Right atrium auricular region (tissue), 2 donors: ENCODE measurements at places on chromosomes 2 and 18. TPM values are rescaled to one million over a fixed set of nuclear protein-coding genes. Genes with fewer than 3 reads are reported as not detected.

DNA sequence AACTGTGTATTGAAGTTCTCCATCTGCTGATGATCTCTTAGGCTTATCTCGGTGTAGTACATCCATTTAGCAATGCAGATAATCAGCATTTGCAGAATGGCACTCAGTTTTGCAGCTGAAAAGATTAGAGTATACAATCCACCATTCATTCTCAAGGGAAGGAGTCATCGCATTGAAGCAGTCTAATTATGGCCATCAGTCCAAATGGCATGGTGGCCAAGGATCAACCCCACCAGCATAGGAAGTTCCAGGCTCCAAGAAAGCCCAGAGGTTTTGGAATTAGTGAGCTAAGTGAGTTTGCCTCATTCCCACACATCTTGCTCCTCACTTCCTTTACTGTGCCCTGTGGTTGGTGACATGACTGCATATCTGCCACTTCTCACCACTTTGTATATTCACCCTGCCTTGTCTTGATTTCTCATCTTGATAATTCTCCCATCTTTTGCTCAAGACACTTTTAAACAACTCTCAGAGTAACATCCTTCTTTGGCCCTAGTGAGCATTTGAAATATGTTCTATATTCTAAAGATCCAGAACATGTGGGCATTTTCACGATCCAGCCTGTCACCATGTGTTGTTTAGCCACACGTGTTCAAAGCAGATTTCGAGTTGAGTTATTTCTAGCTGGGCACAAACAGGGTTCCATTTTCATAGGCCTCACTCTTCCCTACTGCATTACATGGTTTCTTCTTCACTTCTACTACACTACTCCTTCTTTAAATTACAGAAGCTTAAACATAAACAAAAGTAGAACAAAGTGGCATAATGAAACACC is 1119.8 kb downstream of the TSN start:
- no peak for DNase-seq
- no peak overlapping the region for H3K4me3 ChIP-seq
- no peaks in the 10 kb centered on the region for H3K4me1 ChIP-seq
- H3K27ac ChIP-seq: no peak overlapping the region
- H3K36me3 ChIP-seq: no peaks in the 10 kb centered on the region

DNA sequence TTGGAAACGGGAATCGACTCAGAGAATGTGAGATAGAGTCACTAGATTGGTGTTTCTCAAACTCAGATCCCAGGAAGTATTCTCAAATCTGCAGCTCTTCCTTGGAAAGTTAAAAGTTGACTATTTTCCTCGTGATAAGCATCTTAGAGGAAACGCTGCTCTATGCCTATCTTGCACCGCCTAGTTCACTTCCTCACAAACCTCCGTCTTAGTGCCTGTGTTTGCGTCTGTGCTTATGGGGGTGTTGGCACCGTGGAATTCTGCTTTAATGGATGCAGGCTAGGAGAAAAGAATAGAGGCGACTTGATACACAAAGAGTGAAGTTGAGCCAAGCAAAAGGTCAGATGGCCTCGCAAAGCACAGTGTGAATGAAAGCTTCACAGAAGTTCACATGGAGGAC is 255.3 kb upstream of the ID2 start:
- no peaks in the 10 kb centered on the region for H3K36me3 ChIP-seq
- no peak overlapping the region for H3K4me3 ChIP-seq
- H3K4me1 ChIP-seq: peaks cover 10% of the 10 kb centered on the region
- no peak overlapping the region for H3K27ac ChIP-seq

GRCh38 chr2:133063775-133064174 is 393.8 kb upstream of the LYPD1 start:
- H3K27ac ChIP-seq: no peak overlapping the region
- no peaks in the 10 kb centered on the region for H3K4me1 ChIP-seq
- H3K4me3 ChIP-seq: no peak overlapping the region

The GTF2A1L gene
- total RNA-seq: 0.96 TPM

GRCh38 chr2:85325466-85325811 is 2.4 kb downstream of the TGOLN2 start:
- DNase-seq: no peak
- peak overlapping the region; percentile 83 for H3K4me3 ChIP-seq
- H3K27me3 ChIP-seq: no peaks in the 10 kb centered on the region
- peaks cover 49% of the 10 kb centered on the region for H3K4me1 ChIP-seq
- H3K27ac ChIP-seq: no peak overlapping the region

- H3K27me3 ChIP-seq: no peaks in the 10 kb centered on the region
- H3K4me1 ChIP-seq: no peaks in the 10 kb centered on the region
- DNase-seq: peak; percentile 55
- H3K4me3 ChIP-seq: no peak overlapping the region
- H3K27ac ChIP-seq: peak overlapping the region; percentile 80
Measured at GRCh38 chr18:13379930-13380690, 161.6 kb downstream of the LDLRAD4 start.

The SERPINB12 gene
- total RNA-seq: not detected

GRCh38 chr2:52886556-52886955 is 881.0 kb upstream of the CHAC2 start:
- H3K27me3 ChIP-seq: no peaks in the 10 kb centered on the region
- H3K4me1 ChIP-seq: no peaks in the 10 kb centered on the region
- H3K4me3 ChIP-seq: no peak overlapping the region
- H3K27ac ChIP-seq: no peak overlapping the region
- no peaks in the 10 kb centered on the region for H3K36me3 ChIP-seq

DNA sequence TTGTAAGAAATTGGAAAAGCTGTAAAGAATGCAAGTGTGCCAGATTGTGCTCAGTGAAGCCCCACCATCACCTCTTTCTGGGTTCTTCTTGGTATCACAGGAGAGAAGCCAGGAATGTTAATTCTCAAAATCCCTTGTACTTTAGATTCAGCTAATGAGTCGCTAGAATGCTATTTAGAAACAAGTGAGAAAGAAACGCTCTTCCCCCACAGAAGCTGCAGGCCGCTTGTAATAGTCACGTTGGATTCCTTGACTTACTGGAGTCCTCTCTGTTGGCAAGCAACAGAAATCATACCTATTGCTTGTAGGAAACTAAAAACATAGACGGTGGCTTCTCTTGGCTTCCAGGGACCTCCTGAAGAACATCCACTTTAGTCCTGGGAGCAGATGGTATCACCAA is 375.6 kb upstream of the LRATD1 start:
- DNase-seq: no peak
- H3K4me3 ChIP-seq: no peak overlapping the region
- no peaks in the 10 kb centered on the region for H3K36me3 ChIP-seq
- no peak overlapping the region for H3K27ac ChIP-seq

DNA sequence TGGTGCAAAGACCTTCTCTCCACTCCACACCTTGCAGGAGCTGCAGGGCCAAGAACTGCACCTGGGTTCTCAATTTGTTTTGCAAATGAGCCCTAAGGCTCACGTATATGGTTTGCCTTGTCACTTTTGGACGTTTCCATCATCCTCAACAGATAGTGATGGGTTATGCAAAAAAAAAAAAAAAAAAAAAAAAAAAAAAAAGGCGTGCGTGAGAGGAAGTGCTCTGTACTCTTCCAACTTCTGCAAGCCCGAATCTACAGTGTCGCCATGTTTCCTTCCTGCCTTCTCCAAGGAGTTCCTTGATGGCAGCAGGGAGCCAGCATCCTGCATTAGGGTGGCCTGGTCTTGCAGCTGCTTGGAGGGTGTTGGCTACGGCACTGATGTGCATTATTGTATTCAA is 4.0 kb upstream of the INHBB start:
- no peak for DNase-seq
- peaks cover 32% of the 10 kb centered on the region for H3K4me1 ChIP-seq
- no peak overlapping the region for H3K27ac ChIP-seq
- no peak overlapping the region for H3K4me3 ChIP-seq
- no peaks in the 10 kb centered on the region for H3K27me3 ChIP-seq

- no peaks in the 10 kb centered on the region for H3K36me3 ChIP-seq
- no peaks in the 10 kb centered on the region for H3K4me1 ChIP-seq
- H3K4me3 ChIP-seq: no peak overlapping the region
- no peak for DNase-seq
- H3K27ac ChIP-seq: no peak overlapping the region
- H3K27me3 ChIP-seq: no peaks in the 10 kb centered on the region
Measured at GRCh38 chr2:106519767-106520166, 32.6 kb downstream of the CD8B2 start.

DNA sequence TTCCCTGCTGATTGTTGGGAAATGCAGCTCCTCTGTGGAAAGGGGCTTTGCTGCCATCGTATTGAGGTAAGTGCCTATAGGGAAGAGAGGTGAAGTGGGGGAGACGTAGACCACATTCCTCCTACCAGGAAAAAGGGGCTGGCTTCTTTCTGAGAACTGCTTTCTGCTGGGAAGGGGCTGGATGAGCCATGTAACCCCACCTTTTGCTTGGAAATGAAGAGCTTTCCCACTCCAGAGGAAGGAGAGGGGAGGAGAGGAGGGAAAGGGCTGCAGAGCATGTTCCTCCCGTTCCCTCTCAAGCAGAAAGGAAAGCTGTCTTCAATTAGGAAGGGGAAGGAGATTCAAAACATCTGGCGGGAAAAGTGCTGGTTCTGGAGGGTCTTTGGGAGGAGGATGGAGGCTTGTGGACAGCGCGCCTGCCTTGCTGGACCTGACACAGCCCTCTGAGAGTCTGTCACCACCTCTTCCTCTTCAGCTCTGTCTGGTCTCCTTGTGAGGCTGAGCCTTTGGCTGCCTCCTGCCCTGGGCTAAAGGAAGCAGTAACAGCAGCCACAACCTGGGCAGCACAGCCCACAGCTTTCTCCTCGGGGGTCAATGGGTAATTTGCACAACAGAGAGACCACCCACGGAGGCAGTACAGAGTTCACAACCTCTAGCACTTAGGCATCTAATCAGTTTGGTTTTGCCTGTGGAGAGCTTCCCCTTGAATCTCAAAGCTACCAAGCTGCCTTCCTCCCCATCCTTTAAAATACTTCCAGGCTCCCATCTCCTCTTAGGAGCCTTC is 410.0 kb upstream of the TNP1 start:
- no peak for DNase-seq
- H3K27ac ChIP-seq: no peak overlapping the region
- H3K27me3 ChIP-seq: no peaks in the 10 kb centered on the region
- no peaks in the 10 kb centered on the region for H3K36me3 ChIP-seq
- no peaks in the 10 kb centered on the region for H3K4me1 ChIP-seq

GRCh38 chr2:201452058-201452921 is 750 bp downstream of the STRADB start:
- H3K4me1 ChIP-seq: no peaks in the 10 kb centered on the region
- peaks cover 6% of the 10 kb centered on the region for H3K36me3 ChIP-seq
- peak overlapping the region; percentile 95 for H3K27ac ChIP-seq
- H3K4me3 ChIP-seq: peak overlapping the region; percentile 82

GRCh38 chr2:23588508-23589201 is 203.7 kb downstream of the KLHL29 start:
- peak overlapping the region; percentile 23 for H3K27ac ChIP-seq
- H3K4me3 ChIP-seq: no peak overlapping the region
- H3K4me1 ChIP-seq: no peaks in the 10 kb centered on the region
- no peaks in the 10 kb centered on the region for H3K36me3 ChIP-seq
- H3K27me3 ChIP-seq: no peaks in the 10 kb centered on the region

DNA sequence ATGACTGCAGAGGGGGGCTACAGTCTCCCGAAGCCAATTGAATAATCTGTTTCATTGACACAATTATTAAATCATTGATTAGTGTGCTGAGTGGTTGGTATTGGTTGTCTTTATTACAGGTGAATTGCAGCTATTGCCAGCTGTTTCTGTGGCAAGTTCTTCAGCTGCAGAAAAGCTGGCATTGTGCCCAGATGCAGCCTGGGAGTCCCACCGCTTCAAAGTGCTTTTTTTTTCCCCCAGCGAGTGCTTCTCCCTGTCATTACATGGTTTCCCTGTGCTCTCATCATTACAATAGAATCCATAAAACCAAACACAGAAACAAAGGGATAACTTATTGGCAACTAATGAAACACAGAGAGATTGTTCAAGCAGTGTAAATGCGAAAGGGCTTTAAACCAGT is 164.7 kb downstream of the GRB14 start:
- H3K27ac ChIP-seq: no peak overlapping the region
- DNase-seq: no peak
- no peaks in the 10 kb centered on the region for H3K4me1 ChIP-seq
- no peaks in the 10 kb centered on the region for H3K36me3 ChIP-seq
- no peaks in the 10 kb centered on the region for H3K27me3 ChIP-seq
- no peak overlapping the region for H3K4me3 ChIP-seq

DNA sequence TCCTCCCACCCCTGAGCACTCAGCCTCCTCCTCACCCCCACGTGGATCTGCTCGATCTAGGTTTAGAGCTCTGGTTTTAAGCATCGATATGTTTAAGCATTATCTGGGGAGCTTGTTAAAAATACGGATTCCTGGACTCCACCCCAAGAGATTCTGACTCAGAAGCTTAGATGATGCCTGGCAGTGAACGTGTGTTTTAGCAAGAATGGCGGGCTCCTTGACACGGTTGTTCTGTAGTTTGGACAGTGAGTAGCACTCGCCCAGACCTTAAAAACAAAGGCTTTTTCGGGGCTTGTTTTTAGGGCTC is 47.3 kb downstream of the LDLRAD4 start:
- no peaks in the 10 kb centered on the region for H3K27me3 ChIP-seq
- no peak overlapping the region for H3K4me3 ChIP-seq
- no peaks in the 10 kb centered on the region for H3K36me3 ChIP-seq
- H3K27ac ChIP-seq: peak overlapping the region; percentile 85
- DNase-seq: peak; percentile 59

DNA sequence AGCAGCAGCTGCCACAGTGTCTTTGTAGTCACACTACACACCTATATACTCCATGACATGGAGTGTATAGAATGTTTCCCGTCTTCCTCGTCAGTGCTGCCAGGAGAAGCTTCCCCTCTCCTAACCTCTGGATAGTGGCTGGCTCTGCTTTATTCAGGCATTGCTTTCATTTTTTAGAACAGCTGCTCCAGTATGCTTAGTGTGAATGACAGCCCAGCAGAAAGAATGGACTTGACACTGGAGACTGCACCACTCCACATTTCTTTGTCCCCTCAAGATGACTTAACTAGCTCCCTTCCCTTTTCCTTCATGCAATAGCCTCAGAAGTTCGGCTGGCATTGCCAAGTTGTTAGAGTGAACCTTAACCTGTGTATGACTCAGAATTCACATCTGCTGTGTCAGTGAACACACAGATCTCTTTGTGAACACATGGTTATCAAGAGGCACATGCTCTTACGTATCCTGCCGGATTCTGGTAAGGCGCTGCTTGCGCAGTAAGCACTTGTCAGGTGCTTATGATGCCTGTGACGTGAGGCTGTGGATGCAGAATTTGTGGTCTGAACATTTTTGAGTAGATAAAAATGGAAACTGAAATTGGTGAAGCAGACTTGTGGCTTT is 73.9 kb downstream of the NEDD4L start:
- no peaks in the 10 kb centered on the region for H3K4me1 ChIP-seq
- no peaks in the 10 kb centered on the region for H3K36me3 ChIP-seq
- peak overlapping the region; percentile 78 for H3K27ac ChIP-seq
- DNase-seq: peak; percentile 71
- no peak overlapping the region for H3K4me3 ChIP-seq
